ENCODE measurements at places on chromosomes 1 and 21.

DNA sequence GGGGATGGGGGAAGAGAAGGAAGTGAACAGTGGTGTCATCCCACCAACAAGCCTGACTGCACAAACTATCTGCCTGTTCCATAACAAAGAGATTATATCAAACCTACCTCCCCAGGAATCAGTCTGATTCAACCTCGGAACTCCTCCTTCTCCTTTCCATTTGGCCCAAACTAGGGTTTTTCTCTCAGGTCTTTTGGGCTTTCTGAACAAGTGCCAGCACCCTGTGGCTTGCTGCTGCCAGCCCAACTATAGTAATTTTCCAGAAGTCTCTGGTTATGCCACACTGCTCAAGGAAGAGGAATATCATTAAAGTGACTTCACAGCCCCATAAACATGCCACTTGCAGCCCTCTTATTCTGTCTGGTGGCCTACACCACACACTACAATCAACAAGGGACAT lies 70.5 kb downstream of the RGS7 start:
- DNase-seq: no peak

DNA sequence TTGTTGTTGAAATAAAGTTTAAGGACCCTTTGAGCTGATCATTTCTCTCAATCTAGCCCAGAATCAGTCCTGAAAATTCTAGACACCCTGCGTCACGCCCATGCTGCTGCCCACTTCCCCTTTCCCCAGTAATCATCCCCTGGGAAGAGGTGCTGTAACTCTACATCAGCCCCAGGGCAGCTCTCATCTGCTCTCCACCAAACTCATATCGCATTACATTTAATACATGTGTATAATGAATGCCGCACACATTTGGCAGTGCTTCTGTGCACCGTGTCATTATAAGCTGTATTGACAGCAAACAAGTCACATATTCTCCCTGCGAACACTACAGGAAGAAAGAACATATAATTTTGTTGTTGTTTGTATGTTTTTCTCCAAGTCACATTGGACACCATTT lies 539.7 kb upstream of the DAB1 start:
- DNase-seq: no peak

GRCh38 chr21:32350211-32350980 lies 42.4 kb downstream of the URB1 start:
- no peak for DNase-seq

GRCh38 chr1:203764105-203765028 lies 616 bp upstream of the LAX1 start:
- no peak for DNase-seq

DNA sequence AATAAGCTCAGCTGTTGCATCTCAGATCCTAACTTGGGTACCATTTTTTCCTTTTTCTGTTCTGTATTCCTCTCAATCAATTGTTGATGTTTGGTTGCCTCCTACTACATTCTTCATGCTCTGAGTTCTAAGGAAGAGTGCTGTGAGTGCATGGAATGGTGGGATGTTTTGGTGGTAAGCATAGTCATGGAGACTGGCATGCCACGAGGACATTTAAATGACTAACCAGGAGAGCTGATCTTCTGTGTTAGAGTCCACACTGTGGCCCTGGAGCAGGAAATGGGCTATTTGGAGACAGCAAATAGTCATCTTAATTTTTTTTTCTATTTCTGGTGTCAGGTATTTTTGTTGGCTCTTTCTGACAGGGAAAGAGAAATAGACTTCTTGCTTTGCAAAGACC lies 69.5 kb upstream of the HSD17B7 start:
- DNase-seq: peak; percentile 85

DNA sequence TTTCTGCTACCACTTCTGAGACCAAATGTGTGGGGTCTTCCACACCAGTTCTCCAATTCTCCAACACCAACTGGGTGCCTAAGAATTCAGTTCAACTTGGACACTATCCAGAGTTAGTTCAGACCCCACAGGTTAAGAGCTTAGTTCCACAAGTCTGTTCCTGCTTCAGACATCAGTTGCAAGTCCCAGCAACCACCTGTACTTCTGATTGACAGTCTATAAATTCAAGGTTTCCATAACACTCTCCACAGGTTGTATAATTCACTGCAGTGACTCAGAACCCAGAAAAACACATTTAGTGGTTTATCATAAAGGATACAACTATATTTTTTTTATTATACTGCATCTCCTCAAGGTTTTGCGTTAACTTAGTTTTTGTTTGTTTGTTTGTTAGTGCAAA lies 18.7 kb downstream of the AK5 start:
- DNase-seq: no peak

- DNase-seq: peak; percentile 23
Measured at GRCh38 chr1:184388971-184389370, 2.1 kb downstream of the C1orf21 start.

DNA sequence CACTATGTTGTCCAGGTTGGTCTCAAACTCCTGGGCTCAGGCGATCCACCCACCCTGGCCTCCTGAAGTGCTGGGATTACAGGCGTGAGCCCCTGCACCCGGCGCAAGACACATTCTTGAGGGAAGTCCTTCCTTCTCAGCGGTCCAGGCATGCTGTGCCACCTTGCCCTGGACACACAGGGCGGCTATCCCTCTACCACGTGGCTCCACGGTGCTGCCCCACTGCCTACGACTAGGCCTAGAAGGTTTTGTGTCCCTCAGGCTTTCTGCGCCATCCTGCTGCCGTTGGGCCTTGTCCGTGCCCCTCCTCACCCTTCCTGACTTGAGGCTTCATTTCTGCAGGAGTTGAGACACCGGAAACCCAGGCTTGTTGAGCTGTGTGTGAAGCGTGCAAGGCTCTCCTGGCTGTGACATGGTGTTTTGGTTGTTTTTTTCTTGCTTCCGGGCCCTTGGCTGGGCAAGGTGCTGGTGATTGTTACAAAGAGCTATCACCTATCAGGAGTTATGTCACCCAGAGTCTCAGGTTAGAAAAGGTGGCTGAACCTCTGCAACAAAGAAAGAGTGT lies 13.9 kb downstream of the C1orf174 start:
- DNase-seq: no peak

DNA sequence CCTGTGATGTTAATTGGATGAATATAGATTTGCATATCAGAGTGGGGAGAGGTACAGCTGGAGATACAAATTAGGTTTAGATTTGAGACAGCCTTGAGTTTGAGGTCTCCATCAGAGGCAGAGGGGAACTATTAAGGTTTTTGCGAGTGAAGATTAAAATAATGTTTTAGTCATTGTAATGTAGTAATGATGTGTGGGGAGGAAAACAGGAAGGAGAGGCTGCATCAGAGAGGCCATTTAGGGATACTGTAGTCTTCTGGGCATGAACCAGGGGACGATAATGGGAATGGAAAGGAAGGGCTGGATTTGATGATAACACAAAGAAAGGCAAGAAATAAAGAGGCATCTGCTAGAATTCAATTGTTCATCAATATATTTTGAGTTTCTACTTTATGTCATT lies 9.5 kb downstream of the CD84 start:
- no peak for DNase-seq

DNA sequence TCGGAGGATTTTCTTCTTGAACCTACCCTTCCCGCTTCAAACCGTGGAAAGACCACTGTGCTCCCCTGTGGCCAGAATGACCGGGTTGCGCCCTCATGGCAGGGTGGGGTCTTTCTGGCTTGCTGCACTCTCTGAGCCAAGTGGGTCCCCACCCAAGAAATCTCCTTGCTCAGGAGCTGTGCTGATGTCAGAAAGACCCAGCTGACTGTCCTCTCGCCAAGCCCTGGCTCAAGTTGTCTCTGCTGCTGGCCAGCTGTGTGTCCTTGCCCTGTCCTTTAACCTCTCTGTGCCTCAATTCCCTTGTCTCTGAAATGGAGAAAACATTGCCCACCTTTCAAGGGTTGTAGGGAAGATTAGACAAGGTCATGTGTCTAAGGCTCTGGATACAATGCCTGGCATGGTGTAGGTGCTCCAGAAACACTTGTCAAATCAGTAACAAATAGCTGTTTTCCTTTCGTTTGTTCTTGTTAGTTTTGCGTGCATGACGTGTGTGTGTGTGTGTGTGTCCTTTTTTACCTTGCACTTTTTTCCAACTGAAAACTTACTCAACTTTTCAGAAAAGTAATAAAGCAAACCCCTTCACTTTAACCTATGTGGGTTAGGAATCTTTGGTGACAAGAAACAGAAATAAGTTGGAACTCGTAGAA lies 41.1 kb upstream of the RPL11 start:
- no peak for DNase-seq

GRCh38 chr1:176789571-176790090 lies 326.7 kb downstream of the PAPPA2 start:
- DNase-seq: peak; percentile 38

DNA sequence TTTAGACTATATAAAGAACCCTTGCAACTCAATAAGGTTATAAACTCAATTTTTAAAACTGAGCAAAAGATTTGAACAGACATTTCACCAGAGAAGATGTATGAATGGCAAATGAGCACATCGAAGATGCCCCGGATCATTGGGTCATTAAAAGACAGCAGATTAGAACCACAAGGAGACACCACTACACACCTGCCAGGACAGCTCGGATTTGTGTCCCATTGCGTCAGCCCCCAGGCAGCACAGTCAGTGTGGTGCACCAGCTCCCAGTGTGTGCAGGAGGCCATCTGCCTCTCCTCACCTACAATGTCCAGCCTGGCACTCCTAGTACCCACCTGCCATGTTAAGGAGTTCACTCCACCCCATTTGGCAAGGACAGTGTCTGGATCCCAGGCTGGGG lies 61.1 kb upstream of the LRP8 start:
- DNase-seq: no peak

GRCh38 chr1:204736836-204737235 lies 51.3 kb upstream of the LRRN2 start:
- no peak for DNase-seq

DNA sequence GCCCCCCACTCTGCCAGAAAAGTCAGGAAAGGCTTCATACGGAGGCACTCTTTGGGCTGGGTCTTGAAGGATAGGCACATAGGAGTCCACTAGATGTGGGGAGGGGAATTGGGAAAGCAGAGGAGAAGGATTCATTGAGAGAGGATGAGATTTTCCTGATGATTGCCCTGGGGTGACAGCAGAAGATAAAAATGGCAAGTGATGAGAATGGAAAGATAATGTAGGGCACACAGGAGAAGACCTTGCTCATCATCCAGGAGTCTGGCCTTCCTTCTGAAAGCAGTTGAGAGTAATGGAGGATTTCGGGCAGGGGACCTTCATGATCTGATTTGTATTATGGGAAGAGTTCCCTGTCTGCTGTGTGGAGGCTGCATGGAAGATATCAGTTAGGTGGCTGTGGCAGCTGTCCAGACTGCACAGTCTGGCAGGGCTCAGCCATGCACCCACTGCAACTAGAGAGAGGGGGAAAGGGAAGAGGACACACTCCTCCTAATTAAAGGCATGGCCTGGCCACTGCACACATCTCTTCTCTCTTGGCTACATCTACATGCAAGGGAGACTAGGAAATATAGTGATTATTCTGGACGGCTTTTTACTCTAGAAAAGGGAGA lies 9.6 kb upstream of the FABP3 start:
- no peak for DNase-seq

- peak; percentile 11 for DNase-seq
Measured at GRCh38 chr1:59903141-59903754, 23.3 kb downstream of the CYP2J2 start.

GRCh38 chr1:205680073-205680851 lies at the start of gene SLC45A3:
Gene SLC45A3 (minus strand): TSS chr1:205680509. CDS start chr1:205664656, 15,853 bp downstream.
- peak; percentile 19 for DNase-seq

- no peak for DNase-seq
Measured at GRCh38 chr1:22104094-22104493, 38.8 kb downstream of the WNT4 start.

DNA sequence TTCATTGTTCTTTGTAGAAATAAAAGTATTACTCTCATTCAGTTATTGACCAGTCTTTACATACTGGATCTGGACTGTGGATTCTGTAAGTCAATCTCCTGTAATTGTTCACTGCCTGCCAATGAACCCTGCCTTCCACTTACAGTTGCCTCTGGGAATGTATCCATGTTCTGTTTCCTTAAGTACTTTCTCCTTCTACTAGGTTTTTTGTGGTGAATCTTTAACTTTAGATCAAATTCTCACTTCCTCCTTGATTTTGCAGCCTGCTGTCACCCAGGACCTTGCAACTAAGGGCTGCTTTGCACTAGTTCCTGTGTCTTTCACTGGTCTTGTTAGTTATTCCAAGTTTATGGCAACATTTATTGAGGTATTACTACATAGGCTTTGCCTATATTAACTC lies 28.2 kb upstream of the ANKRD13C start:
- no peak for DNase-seq

DNA sequence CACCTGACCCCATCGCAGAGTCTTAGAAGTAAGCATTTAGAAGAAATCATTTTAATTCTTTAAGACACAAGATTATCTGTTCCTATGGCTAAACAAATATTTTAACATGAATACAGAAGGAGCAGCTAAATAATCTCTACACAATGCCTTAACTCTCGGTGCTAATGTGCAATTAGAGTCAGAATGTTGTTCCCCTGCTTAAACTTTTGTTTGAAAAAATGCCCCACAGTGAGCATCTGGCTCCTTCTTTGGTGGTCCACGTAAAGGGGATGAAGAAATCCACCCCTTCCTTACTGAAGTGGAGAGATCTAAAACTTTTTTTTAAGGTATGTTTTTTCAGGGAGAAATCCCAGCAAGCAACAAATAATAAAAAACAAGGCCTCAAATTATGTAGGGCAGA lies 55.2 kb downstream of the SLC45A1 start:
- no peak for DNase-seq

GRCh38 chr1:231871471-231871870 lies 244.9 kb downstream of the DISC1 start:
- no peak for DNase-seq

DNA sequence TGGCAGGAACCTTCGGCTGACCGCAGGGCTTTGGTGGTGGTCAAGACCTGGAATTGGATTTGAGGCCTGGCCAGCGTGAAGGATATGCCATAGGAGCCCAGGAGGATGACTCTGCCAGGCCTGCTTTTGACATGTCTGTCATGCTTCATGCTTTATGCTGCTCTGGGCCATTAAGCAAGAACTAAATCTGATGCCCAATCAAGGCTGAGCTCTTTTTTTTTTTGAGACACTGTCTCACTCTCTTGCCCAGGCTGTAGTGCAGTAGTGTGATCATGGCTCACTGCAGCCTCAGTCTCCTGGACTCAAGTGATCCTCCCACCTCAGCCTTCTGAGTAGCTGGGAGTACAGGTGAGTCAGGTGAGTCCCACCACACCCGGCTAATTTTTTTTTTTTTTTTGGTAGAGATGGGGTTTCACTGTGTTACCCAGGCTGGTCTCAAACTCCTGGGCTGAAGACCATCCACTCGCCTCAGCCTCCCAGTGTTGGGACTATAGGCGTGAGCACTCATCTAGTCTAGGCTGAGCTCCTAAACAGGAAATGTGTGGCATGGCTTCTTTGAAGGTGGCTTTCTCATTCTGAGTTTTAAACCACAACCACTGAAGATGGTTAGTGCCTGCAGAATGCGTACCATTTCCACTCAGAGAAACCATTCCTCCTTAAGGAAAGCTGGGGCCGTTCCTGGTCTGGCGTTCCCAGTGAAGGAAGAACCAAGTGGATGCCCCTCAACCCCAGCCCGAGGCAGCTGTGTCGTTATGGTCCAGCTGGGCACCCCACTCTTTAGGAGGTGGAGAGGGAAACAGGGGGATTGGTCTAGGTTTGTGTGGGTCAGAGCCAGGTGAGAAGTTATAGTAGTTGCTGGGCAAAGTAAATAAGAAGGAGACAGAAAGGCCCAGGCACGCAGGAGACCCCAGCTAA lies 34.2 kb upstream of the ATP5PO start:
- DNase-seq: no peak

Data from EH (cell line).